ENCODE measurements at places on chromosomes 13 and 19. TPM values are rescaled to one million over a fixed set of nuclear protein-coding genes. Genes with fewer than 3 reads are reported as not detected.

TIMM50 gene
- total RNA-seq: 84.0 TPM

RFPL4A gene
- not detected for total RNA-seq

ARHGAP45 gene
- total RNA-seq: 0.87 TPM

CCDC97 gene
- total RNA-seq: 7.2 TPM

ICAM5 gene
- total RNA-seq: 1.8 TPM

BCL3 gene
- total RNA-seq: 4.0 TPM

ZNF763 gene
- 0.55 TPM for total RNA-seq

IGFL4 gene
- total RNA-seq: under 0.01 TPM

FRY gene
- 50.4 TPM for total RNA-seq
